ENCODE measurements at places on chromosomes 7 and 10. TPM values are rescaled to one million over a fixed set of nuclear protein-coding genes. Genes with fewer than 3 reads are reported as not detected.

ZP3 gene
- 2.0 TPM for total RNA-seq

IRF5 gene
- 0.60 TPM for total RNA-seq

MBL2 gene
- total RNA-seq, result not detected

PIP gene
- total RNA-seq, result not detected

INSIG1 gene
- 76.9 TPM for total RNA-seq
